ENCODE measurements at places on chromosomes 7 and 10. TPM values are rescaled to one million over a fixed set of nuclear protein-coding genes. Genes with fewer than 3 reads are reported as not detected.

DNA sequence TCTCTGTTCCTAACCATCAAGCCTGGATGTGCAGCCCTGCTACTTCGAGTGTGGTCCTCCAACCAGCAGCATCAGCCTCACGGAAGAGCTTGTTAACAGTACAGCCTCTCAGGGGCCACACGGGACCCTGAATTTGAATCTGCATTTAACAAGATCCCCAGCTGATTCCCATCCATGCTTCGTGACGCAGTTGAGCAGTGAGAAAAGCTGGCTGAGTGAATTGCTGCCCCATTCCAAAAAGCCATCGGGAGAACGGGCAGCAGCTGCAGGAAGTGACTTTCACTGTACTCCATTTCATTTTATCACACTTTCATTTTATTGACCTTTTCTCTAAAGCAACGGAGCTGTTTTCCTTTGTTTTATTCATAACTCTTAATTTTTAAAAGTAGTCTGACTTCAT, 22.5 kb downstream of the FAM171A1 start:
- DNase-seq: no peak

DNA sequence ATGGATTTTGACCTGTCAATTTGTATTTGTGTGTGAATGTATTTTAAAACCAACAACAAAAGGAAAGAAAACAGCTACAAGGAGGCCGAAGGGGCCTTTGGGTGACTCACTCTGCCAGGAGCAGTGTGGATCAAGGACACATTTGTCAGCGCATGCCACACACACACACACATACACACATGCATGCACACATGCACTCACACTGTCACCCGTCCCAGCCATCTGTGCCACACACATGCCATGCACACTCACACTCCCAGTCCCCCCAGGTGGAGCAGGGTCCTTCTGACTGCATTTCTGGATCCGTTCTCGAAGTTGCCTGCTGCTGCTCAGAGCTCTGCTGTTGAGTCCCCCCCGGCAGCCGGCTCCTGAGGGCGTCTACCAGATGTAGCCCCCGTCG, 26.0 kb downstream of the SPOCK2 start:
- DNase-seq: no peak

The AASS gene
- 69.5 TPM for total RNA-seq

GRCh38 chr10:73581918-73582317, 9.2 kb downstream of the USP54 start:
- DNase-seq: no peak

GRCh38 chr10:974038-974784, 14.0 kb upstream of the GTPBP4 start:
- no peak for DNase-seq

The ZNF716 gene
- total RNA-seq: not detected

- DNase-seq: no peak
These were observed 3.4 kb downstream of the PDGFA start for GRCh38 chr7:516216-516605.

DNA sequence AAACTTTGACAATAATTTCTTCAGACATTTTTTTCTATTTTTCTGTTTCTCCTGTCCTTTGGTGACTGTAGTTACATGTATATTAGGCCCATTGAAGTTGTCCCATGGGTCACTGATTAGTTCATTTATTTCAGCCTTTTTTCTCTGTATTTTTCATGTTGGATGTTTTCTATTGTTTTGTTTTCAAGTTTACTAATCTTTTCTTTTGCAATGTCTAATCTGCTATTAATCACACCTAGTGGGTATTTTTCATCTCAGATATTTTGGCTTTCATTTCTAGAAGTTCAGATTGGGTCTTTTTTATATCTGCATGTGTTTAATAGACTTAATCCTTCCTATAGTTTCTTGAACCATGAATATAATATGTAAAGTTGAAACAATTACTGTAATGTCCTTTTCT, 84.7 kb downstream of the PALS2 start:
- no peak for DNase-seq

DNA sequence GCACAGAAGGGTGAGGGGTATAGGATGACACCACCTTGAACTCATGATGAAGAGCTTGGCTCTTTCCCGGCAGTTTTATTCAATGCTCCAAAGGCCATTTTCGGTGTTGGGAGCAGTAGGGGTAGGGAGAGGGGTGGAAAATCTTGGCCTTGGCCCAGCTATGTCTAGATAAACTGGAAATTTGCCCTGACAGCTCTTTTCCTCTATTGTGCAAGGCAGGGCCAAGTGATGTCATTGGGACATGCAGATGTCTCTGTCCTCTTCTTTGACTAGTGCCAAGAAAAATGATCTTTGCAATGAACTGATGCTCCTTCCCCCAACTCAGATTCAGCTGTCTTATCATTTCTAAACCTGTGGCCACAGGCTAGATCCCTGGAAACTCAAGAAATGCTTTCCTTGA, 27.7 kb upstream of the PRKCQ start:
- no peak for DNase-seq

The PTN gene
- total RNA-seq: 4.8 TPM

- no peak for DNase-seq
These were observed 92.3 kb upstream of the BAIAP2L1 start for GRCh38 chr7:98493030-98493778.

The GHRHR gene
- not detected for total RNA-seq

DNA sequence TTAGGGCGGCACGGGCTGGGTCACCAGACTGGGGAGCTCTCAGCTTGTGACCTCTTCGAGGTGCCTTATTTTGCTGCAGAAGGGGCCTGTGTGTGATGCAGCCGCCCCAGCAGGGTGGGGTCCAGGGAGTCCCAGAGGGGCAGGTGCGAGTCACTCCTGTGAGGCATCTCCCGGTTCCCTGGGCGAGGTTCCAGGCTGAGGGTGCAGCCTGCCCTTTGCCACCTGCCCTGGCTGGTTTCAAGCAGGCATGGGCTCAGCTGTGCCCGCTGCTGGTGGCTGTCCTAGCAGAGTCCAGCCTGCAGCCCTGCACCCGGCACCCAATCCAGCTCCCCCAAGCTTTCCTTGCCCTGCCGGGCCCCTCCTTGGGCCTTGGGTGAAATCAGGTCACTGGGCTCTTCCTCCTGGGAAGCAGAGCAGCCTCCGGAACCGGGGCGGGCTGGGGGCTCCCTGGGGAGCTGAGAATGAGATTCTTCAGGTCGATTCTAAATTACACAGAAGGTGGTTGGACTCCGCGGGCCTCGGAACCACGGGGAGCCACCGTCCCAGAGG, 64.8 kb downstream of the PWWP2B start:
- DNase-seq: no peak

DNA sequence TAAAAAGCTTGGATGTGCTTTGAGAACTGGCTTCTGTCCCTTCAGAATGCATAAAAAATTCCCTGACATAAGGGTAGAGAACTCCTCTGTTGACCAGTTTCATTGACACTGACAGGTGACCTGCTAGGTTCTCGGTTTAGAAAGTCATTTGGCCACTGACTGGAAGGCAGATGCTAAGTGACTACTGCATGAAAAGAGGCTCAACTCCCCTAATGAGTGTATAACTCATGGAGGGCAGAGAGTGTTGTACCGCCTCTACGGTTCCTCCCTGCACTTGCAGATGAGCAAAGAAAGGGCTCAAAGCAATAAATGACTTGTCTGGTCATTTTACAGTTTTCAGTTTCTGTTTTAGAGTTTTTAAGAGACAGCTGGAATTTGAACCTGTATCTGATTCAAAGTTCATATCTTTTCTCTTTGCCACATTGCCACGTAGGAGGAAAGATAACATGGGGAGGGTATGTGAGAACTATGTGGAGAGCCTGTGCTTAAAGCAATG, 2.9 kb upstream of the FGL2 start:
- DNase-seq: no peak

- DNase-seq: no peak
These were observed 986 bp downstream of the NRP1 start for GRCh38 chr10:33333260-33334101.

GRCh38 chr10:44301781-44302355, 83.0 kb downstream of the CXCL12 start:
- no peak for DNase-seq

The SYT15 gene
- 0.65 TPM for total RNA-seq

DNA sequence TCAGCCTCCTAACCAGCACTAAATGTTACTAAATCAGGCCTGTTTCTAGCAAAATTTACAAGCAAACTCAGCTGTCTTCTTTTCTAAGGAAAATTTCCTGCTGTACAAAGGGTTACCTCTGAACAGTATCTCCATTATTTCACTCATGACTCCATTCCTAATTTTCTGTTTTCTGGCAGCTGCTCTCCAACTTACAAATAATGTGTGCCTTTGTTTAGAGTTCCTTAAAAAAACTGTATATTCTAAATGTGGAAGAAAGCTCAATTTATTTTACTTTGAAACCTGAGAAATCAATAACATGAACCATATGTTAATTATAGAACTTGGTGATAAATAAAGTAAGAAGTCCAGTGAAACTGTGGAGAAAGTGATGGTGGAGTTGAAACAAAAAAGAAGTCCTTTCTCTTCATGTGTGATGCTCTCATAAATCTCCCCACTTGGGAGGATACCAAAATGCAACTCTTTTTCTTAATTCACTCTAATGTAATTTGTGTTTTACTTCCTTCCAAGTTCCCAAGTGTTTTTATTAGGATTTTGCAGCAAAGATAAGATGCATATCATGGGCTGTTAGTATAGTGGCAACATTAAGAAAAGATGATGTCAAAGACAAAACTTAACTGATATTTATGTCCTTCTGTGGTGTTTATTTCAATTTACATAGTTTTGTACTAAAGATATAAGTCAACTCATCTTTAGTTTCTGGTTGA, 74.8 kb downstream of the CDK6 start:
- no peak for DNase-seq

The SPAM1 gene
- total RNA-seq: not detected

The FXYD4 gene
- not detected for total RNA-seq

DNA sequence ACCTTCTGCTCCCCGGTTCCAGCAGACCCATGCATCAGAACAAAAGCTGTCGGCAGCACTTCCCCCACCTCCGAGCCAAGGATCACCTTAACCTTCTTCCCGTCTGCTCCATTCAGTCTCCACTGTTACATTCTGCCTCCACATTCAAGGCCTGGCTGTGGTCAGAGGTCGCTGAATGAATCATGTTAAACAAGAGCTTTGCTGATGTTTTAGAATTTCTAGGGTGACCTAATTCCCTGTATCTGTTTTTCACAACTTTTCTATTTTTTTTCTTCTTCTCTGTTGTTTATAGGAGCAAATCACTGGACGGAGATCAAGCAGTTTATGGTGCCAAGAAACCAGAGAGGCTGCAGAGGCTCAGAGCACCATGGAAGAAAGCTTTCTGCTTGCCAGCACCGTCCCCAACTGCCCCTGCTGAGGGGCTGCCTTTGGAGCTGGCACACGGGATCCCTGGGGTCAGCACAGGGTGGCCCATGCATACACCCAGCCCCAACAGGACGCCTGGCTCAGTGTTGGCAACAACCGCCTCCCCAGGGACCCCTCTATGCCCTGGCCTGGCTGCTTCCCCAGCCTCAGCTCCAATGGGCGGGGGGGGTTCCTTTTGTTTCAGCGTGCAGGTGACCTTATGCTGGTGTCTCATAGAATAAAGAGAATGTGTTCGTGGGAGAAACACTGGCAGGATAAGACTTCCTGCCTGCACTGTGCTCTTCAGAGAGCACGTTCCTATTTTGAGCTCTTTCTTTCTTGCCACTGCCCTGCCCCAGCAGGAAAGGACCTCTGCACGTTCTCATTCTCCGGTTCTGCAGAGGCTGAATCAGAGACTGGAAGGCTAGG, 182.7 kb upstream of the LYZL2 start:
- DNase-seq: peak; percentile 27

DNA sequence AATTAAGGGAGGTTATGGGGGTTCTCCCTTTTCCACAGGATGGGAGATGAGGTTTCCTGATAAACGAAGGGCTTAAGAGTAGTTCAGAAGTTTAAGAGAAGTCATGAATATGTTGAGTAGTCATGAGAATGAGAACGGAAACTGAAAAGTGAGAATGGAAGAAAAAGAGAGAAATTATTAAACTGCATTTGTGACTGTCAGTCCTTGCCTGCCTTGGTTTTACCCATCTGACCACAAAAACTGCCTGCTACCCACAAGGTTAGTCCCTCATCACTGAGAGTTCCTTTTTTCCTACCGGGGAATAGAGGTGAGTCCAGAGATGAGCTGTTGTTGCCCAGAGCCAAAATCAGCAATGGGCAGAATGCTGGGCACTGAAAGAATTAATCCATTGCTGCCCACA, 174.1 kb upstream of the BET1 start:
- no peak for DNase-seq

- DNase-seq: no peak
These were observed 4.9 kb upstream of the MCU start for GRCh38 chr10:72687035-72687434.

The SEC61G gene
- total RNA-seq: 292 TPM

GRCh38 chr10:16436758-16437539, at the start of gene PTER:
Gene PTER, plus strand, starts transcription at chr10:16437010. Its CDS starts 47,375 bp downstream, at chr10:16484385.
- peak; percentile 98 for DNase-seq

DNA sequence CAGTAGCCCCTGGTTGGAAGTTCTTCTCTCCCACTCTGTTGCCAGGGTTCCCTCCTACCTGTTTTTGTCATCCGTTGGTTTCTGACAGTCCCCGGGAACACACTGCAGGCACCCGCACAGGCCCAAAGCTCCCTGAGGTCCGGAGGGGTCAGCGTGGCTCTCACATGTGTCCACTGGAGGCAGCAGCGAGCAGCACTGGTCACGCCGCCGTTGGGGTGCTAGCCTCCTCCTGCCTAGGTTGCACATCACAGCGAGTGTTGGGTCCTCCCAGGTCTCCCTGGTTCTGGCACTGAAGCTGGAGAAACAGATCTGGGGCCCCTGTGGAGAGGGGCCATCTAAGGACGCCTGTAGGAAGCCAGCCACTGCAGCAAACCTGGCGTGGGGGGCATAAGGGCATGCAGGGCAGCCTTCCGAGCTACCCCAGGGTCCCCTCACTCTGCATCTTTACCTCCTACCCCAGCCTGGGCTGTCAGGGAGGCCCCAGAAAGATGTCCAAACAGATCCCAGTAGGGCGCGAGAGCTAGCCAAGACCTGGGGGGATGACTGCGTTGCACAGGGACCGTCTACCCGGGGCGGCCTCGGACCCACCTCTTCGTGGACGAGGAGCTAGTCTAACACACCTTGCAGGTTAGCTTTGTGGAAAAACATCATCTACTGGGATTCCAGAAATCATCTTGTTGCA, 28.9 kb downstream of the LRRC27 start:
- no peak for DNase-seq

DNA sequence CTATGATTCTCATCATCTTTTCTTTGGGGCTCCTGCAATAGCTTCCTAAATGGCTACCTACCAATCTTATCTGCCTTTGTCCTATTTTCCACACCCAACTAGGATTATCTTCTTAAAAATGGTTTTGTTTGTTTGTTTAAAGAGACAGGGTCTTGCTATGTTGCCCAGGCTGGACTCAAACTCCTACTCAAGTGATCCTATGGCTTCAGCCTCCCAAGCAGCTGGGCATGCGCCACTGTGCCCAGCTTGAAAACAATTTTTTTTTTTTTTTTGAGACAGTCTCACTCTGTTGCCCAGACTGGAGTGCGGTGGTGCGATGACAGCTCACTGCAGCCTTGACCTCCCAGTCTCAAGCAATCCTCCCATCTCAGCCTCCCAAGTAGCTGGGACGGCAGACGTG, 14.9 kb downstream of the DNMBP start:
- DNase-seq: no peak

The AKR1C8 gene
- total RNA-seq: 1.5 TPM

DNA sequence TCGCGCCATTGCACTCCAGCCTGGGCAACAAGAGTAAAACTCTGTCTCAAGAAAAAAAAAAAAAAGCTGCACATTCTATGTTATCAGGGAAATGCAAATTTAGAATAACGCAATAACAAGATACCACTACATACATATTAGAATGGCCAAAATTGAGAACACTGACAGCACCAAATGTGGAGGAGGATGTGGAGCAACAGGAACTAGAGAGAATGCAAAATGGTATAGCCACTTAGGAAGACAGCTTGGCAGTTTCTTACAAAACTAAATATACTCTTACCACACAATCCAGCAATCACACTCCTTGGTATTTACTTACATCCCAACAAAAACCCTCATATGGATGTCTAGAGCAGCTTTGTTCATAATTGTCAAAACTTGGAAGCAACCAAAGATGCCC, 76.8 kb downstream of the ALOX5 start:
- DNase-seq: no peak
